ENCODE measurements at places on chromosomes 4 and X.

GRCh38 chr4:122701965-122702364, 30.5 kb upstream of the BBS12 start:
- DNase-seq, result no peak

DNA sequence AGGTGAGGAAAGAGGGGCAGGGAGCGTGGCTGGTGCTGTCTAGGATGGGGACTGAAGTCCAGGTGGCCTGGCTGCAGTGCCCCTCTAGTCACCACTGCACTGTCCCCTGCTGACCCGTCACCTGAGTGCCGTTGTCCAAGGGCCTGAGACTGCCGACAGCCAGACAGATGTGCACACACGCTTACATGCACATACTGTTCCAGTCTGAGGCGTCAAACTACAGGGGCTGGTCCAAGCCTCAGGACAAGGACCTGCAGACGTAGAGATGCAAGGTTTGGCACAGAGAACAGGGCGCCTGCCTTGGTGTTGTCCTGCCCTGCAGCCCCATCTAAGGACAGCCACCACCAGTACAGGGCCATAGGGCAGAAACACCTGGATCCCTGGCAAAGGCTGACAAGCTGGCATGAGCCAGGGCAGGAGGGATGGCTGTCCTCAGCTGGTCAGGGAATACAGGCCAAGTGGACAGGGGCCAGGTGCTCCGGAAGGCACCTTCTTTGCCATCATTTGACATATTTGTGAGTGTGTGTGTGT, 1.7 kb downstream of the SLC2A9 start:
- DNase-seq, result no peak

DNA sequence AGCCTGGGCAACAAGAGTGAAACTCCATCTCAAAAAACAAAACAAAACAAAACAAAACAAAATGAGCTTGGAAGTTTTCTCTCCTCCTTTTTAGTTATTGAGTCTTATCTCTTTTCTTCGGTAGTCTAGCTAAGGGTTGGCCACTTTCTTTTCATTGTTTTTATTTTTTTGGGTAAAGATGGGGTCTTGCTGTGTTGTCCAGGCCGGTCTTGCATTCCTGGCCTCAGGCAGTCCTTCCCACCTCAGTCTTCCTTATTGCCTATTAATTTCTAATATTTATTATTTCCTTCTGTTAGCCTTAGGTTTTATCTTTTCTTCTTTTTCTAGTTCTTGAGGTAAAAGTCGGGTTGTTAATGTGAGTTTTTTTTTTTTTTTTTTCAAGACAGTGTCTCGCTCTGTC, 16.4 kb downstream of the METAP1 start:
- DNase-seq, result no peak

GRCh38 chrX:45274576-45274975, 73.9 kb upstream of the DIPK2B start:
- DNase-seq, result no peak

DNA sequence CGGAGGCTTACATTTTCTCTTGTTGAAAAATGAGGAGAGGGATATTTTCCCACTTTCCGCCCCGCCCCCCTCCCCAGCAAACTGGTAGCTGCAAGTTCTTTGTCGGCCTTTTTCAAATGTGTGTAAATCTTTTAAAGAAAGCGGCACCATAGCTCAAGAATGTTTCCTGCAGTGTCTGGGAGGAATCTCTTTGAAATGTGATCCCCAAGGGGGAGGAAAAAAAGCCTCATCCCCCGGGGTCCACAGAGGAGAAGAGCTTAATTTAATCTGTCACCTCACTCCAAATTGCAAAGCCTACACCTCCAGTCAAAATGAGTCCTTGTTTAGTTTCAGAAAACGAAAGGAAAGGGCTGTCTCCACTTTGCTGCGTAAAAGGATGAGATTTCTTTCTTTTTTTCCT, 34.8 kb downstream of the ASMT start:
- no peak for DNase-seq

- no peak for DNase-seq
Measured at GRCh38 chrX:71911731-71912050, 1.0 kb downstream of the NHSL2 start.

DNA sequence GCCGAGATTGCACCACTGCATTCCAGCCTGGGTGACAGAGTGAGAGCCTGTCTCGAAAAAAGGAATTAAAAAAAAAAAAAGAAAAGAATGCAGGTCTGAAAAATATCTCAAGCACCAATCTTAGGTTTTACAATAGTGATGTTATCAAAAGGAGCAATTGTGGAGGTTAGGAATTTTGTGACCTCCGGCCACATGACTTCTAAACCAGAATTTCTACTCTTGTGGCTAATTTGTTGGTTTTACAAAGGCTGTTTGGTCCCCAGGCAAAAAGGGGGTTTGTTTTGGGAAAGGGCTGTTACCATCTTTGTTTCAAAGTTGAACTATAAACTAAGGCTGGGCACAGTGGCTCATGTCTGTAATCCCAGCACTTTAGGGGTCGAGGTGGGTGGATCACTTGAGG, 15.4 kb upstream of the ZNF41 start:
- no peak for DNase-seq

GRCh38 chr4:112060212-112060611, 85.0 kb upstream of the FAM241A start:
- DNase-seq, result no peak

DNA sequence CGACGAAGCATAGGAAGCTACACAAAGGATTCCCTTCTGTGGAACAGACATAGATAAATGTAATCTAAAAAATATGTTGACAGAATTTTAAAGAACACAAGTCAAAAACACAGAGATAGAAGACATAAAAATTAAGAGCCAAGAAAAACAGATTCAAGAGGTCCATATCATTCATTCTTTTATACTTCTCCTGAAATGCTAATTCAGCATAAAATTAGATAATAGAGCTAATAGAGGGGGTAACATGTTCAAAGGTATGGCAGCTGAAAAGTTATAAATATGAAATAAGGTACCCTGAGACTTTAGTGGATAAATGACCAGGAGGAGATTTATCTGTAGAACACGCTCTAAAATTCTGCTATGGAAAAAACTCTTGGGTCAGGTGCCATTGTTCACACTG, 37.4 kb upstream of the PRSS48 start:
- no peak for DNase-seq

DNA sequence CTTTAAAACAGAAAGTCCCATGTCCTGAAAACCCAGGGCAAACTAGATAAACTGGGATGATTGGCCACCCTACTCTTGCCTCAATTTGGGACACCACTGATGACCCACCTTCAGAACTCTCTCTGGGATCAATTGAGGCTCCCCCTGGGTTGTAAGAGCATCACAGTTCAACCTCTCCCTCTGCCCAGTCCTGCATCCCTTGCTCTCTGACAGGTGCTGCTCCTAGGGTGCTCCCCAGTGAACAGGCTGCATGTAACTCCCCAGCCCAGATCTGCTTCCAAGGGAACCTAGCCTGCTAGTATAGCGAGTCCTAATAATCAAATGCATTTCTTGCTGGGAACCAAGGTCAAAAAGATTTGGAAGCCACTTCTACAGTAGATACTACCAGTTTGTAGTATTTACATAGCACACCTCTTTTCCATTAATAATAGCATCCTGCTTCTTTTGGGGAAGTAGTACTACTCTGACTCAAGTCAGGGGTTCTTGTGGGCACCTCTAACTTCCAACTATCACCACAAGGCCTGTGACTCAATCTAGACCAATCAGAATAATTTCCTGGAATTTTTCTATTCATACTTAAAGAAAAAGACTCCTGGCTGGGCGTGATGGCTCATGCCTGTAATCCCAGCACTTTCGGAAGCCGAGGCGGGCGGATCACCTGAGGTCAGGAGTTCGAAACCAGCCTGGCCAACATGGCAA, 42.1 kb upstream of the SPINK2 start:
- DNase-seq, result no peak

- DNase-seq, result no peak
Measured at GRCh38 chr4:73053974-73054480, 15.5 kb downstream of the COX18 start.

Measured in hippocampal formation (tissue), 2 donors.